ENCODE measurements at places on chromosomes 2 and 18.
A peak's percentile ranks its signal among the peaks of the same experiment; 100 is the strongest.

DNA sequence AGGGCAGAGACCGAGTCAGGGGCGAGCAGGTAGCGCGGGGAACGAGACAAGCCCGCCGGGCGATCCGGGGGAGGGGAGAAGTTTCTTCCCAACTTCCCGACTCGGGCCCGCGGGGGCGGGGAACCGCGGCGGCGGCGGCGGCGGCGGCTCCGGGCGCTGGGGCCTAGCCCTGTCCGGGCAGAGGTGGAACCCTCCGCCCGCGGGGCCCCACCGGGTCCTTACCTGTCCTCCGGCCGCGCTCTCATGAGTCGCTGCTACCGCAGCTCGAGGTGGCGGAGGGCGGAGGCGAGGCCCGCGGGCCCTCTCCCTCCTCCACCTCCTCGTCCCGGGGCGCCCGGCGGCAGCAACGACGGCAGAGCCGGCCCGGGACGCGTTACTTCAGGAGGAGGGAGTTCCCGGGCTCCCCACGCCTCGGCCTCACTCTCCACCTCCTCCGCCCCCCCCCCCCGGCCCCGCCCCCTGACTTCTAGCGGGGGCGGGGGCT, at the start of gene YES1:
TSS of gene YES1 (minus strand) at position 351 of the 484 bp plus-strand sequence. CDS start 55,415 bp downstream, outside the sequence.
- H3K36me3 ChIP-seq, result no peaks in the 10 kb centered on the region
- H3K27me3 ChIP-seq, result 0 out of 2 replicates have a peak, but pooled peaks cover 7% of the 10 kb centered on the region
- no peaks in the 10 kb centered on the region for H3K4me1 ChIP-seq
- peak within 1 kb of the TSS; percentile 76 for H3K4me3 ChIP-seq

DNA sequence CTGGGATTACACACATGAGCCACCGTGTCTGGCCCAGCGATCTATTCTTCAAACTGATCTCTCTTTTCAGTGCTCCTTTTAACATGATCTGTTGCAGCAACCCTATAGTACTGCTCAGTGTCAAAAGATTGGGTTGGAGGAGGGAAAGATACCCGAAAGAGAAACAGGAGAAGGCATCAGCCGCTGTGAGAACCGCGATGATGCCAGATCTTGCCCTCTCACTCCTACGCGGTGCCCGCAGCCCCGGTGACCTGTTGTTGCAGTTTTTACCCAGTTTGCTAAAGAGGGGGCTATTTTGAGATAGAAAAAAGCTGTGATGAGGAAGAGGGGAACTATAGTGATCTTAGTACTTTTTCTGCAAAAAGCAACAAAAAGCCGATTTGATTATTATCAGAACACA, 335.5 kb downstream of the KCNS3 start:
- H3K4me3 ChIP-seq, result no peak overlapping the region
- no peak for DNase-seq
- H3K27ac ChIP-seq, result no peak overlapping the region
- no peaks in the 10 kb centered on the region for H3K4me1 ChIP-seq
- no peaks in the 10 kb centered on the region for H3K36me3 ChIP-seq

GRCh38 chr2:231525248-231526163, 4.7 kb downstream of the NMUR1 start:
- no peaks in the 10 kb centered on the region for H3K4me1 ChIP-seq
- H3K36me3 ChIP-seq, result no peaks in the 10 kb centered on the region
- DNase-seq, result no peak
- no peak overlapping the region for H3K27ac ChIP-seq
- H3K27me3 ChIP-seq, result peaks cover 11% of the 10 kb centered on the region

DNA sequence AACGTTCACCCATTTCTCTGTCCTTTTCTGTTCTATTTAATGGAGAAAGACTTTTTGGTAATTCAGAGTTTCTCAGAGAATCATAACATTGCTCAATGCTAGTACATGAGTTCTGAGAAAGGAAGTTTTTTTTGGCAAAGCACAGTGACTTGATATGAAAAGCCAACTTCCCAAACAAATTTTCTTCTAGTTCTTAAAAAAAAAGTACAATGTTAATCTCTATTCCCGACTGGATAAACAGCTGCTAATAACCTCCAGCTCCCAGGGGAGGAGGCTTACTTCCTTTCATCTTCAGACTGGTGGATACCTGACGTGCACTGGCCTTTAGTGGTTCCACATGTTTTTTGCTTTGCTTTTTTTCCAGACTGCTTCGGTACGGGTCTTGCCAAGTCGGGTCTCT, 284.6 kb upstream of the CCDC68 start:
- peaks cover 34% of the 10 kb centered on the region for H3K4me1 ChIP-seq
- peak overlapping the region; percentile 86 for H3K27ac ChIP-seq
- H3K36me3 ChIP-seq, result peaks cover 37% of the 10 kb centered on the region
- no peak overlapping the region for H3K4me3 ChIP-seq
- no peaks in the 10 kb centered on the region for H3K27me3 ChIP-seq

DNA sequence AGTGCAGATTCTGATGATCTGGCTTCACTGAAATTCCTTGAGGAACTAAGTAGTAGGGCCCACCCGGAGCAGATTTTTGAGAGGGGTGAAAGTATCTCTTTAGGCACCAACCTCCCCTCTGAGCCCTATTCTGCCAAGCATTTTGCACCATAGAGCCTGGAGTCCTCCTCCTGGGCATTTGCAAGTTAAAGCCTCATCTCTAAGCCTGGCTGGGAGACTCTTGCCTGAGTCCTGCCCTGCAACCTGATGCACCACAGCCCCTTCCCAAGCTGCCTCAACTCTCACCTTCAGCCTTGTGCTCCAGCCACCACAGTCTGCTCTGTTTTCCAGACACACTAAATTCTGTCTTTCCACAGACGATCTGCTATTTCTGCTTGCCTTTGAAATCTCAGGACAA, 79.6 kb upstream of the PKDCC start:
- no peaks in the 10 kb centered on the region for H3K36me3 ChIP-seq
- no peaks in the 10 kb centered on the region for H3K27me3 ChIP-seq
- no peak for DNase-seq

GRCh38 chr2:26578113-26578458, 63.1 kb downstream of the CIB4 start:
- H3K36me3 ChIP-seq, result no peaks in the 10 kb centered on the region
- H3K27me3 ChIP-seq, result peaks cover 67% of the 10 kb centered on the region
- no peak overlapping the region for H3K4me3 ChIP-seq
- H3K4me1 ChIP-seq, result no peaks in the 10 kb centered on the region
- no peak overlapping the region for H3K27ac ChIP-seq

DNA sequence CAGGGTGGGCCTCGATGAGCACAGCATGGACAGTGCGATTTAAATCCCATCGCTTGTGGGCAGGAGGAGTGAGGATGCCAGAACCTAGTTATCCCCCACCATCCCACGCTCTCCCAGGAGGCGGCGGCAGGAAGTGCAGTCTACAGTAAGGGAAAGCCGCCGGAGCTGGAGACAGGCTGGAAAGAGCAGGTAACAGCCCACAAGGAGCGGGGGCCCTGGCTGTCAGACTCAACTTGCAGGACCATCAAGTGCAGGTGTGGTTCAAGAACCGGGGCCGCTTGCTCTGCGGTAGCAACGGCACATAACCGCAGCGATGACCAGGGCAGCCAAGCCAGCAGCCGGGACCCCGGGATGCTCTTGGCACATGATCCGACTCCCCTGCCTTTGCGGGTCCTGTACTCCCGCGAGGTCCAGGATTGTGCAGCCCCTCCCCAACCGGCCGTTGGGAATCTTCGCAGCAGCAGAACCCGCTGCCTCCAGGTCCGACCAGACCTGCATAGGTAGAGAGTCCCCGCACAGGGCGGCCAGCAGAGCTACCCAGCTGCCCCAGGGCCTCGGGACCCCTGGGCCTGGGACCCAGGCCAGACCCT, 82.1 kb downstream of the BIN1 start:
- peak overlapping the region; percentile 68 for H3K4me3 ChIP-seq
- no peaks in the 10 kb centered on the region for H3K36me3 ChIP-seq
- peaks cover 11% of the 10 kb centered on the region for H3K27me3 ChIP-seq
- DNase-seq, result peak; percentile 83
- peaks cover 11% of the 10 kb centered on the region for H3K4me1 ChIP-seq
- peak overlapping the region; percentile 83 for H3K27ac ChIP-seq

GRCh38 chr2:455913-456312, 168.0 kb upstream of the ALKAL2 start:
- no peak for DNase-seq
- H3K27ac ChIP-seq, result no peak overlapping the region
- no peak overlapping the region for H3K4me3 ChIP-seq
- no peaks in the 10 kb centered on the region for H3K36me3 ChIP-seq
- no peaks in the 10 kb centered on the region for H3K4me1 ChIP-seq

Measured in SK-N-SH (cell line).